A375 (cell line): ENCODE measurements at places on chromosomes 1 and 21. TPM values are rescaled to one million over a fixed set of nuclear protein-coding genes. Genes with fewer than 3 reads are reported as not detected.

TAL1 gene
- total RNA-seq, result 0.04 and 0.05 TPM in 2 replicates

TTF2 gene
- 43.8 and 51.9 TPM in 2 replicates for total RNA-seq

RAD54L gene
- 16.8 and 18.4 TPM in 2 replicates for total RNA-seq

CYP4A22 gene
- total RNA-seq, result not detected in 2 replicates

RIPK4 gene
- 54.8 and 61.9 TPM in 2 replicates for total RNA-seq

CD46 gene
- total RNA-seq, result 61.5 and 68.7 TPM in 2 replicates

TMEM81 gene
- total RNA-seq, result 1.8 and 2.1 TPM in 2 replicates

RBM8A gene
- 484 and 545 TPM in 2 replicates for total RNA-seq

KPRP gene
- not detected in 2 replicates for total RNA-seq

MTMR11 gene
- total RNA-seq, result 4.0 and 4.6 TPM in 2 replicates

AXDND1 gene
- 0.82 TPM in 1 of 2 replicates, not detected in the other for total RNA-seq

CNR2 gene
- total RNA-seq, result not detected in 2 replicates

ECM1 gene
- 18.4 and 18.6 TPM in 2 replicates for total RNA-seq

ADGRL2 gene
- 23.9 and 24.8 TPM in 2 replicates for total RNA-seq

PRPF38B gene
- total RNA-seq, result 18.6 and 20.4 TPM in 2 replicates

DNAI4 gene
- not detected in 2 replicates for total RNA-seq

ZFP69B gene
- 10.3 and 12.3 TPM in 2 replicates for total RNA-seq

C8B gene
- not detected in 2 replicates for total RNA-seq

TLCD4 gene
- total RNA-seq, result 1.2 TPM in 2 replicates

POGZ gene
- 29.7 and 35.7 TPM in 2 replicates for total RNA-seq

LCE5A gene
- total RNA-seq, result not detected in 2 replicates

ADGRL4 gene
- total RNA-seq, result 3.6 and 5.2 TPM in 2 replicates

CTXND2 gene
- total RNA-seq, result not detected in 2 replicates

SUMO3 gene
- total RNA-seq, result 52.6 and 57.9 TPM in 2 replicates

TMEM52 gene
- 1.2 TPM in 1 of 2 replicates, not detected in the other for total RNA-seq

UBE2U gene
- not detected in 2 replicates for total RNA-seq

SUSD4 gene
- 0.13 and 0.26 TPM in 2 replicates for total RNA-seq

PCP4L1 gene
- total RNA-seq, result not detected in 2 replicates

NOS1AP gene
- total RNA-seq, result 4.1 and 4.5 TPM in 2 replicates

RBBP4 gene
- 66.3 and 94.9 TPM in 2 replicates for total RNA-seq

ENO1 gene
- total RNA-seq, result 3,008 and 3,187 TPM in 2 replicates

OR2T29 gene
- not detected in 2 replicates for total RNA-seq

HHAT gene
- 6.3 and 12.3 TPM in 2 replicates for total RNA-seq

KRTAP12-2 gene
- total RNA-seq, result not detected in 2 replicates

S100A8 gene
- total RNA-seq, result not detected in 2 replicates

ZNF695 gene
- 10.7 and 17.2 TPM in 2 replicates for total RNA-seq
